ENCODE measurements at places on chromosomes 11 and 22. TPM values are rescaled to one million over a fixed set of nuclear protein-coding genes. Genes with fewer than 3 reads are reported as not detected.

SPTBN2 gene
- polyA plus RNA-seq, result 9.4 TPM

GNG3 gene
- 0.26 TPM for polyA plus RNA-seq

SLC22A12 gene
- polyA plus RNA-seq, result not detected

CLDN5 gene
- polyA plus RNA-seq, result 548 TPM

DDB1 gene
- 101 TPM for polyA plus RNA-seq

USP28 gene
- polyA plus RNA-seq, result 3.5 TPM
